IMR-90 (cell line): ENCODE measurements at places on chromosomes 7 and 10. TPM values are rescaled to one million over a fixed set of nuclear protein-coding genes. Genes with fewer than 3 reads are reported as not detected.

The EPHA1 gene
- polyA plus RNA-seq = 0.10 TPM in 1 of 2 replicates, not detected in the other

The CPA2 gene
- polyA plus RNA-seq = 0.05 TPM in 1 of 2 replicates, not detected in the other

The WDFY4 gene
- not detected in 2 replicates for polyA plus RNA-seq

The DNAJB6 gene
- 127 and 165 TPM in 2 replicates for polyA plus RNA-seq

The CALCR gene
- not detected in 2 replicates for polyA plus RNA-seq

The DLX5 gene
- polyA plus RNA-seq = not detected in 2 replicates
